ENCODE measurements at places on chromosomes 1 and 21.

DNA sequence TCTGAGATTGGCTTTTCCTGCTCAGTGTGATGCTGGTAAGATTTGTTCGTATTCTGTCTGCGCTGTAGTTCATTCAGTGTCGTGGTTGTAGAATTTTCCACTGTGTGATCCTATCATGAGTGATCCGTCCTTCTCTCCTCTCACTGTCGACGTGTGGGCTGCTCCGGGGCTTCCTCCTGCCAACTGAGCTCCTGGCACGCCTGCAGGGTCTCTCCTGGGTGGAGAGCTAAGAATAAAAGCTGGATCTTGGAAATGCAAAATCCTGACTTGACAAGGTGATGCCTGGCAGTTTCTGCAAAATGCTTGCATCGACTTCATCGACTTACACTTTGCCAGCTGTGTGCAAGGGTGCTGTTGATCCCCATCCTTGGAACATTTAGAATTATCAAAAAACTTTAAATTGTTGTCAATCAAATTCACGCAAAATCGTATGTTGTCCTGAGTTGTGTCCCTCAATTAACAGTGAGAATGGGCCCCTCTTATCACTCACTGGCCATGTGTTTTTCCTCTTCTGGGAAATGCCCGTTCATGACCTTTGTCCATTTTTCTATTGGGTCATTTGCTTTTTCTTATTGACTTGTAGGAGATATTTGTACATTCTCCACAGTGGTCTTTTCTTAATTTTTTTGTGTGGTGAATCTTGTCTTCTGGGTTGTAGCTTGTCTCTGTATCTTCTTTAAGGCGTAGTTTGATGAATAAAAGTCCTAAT, 125.5 kb downstream of the CRYAA start:
- no peak for DNase-seq

DNA sequence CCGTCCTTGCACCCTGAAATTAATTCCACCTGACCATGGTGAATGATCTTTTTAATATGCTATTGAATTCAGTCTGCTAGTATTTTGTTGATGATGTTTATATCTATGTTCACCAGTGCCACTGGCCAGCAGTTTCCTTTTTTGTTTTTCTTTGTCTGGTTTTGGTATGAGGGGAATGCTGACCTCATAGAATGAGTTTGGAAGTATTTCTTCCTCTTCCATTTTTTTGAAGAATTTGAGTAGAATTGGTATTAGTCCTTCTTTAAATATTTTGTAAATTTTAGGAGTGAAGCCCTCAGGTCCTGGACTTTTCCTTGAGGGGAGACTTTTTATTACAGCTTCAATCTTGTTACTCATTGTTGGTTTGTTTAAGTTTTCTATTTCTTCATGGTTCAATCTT, 231.6 kb downstream of the MRPL39 start:
- no peak for DNase-seq

GRCh38 chr21:35102488-35103371, 53.6 kb upstream of the RUNX1 start:
- no peak for DNase-seq

GRCh38 chr1:39214998-39215873, 10.7 kb downstream of the MACF1 start:
- no peak for DNase-seq

DNA sequence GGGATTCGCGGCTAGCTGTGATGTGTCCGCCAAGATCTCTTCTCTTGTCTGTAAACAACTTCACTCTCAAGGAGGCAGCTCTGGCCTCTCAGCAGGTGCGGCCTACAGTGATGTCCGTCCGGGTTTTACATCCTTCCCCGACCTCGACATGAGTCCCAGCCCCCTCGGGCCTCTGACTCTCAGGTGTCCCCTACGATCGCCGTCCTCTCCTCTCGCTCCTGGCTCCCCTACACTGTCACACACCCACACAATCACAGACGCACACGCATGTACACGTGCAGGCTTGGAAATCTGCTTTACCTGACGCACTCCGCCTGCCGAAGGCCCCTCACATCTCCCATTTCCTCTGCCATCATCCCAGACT, 797 bp upstream of the RSPH1 start:
- peak; percentile 26 for DNase-seq
